ENCODE measurements at places on chromosomes 6 and 20.

DNA sequence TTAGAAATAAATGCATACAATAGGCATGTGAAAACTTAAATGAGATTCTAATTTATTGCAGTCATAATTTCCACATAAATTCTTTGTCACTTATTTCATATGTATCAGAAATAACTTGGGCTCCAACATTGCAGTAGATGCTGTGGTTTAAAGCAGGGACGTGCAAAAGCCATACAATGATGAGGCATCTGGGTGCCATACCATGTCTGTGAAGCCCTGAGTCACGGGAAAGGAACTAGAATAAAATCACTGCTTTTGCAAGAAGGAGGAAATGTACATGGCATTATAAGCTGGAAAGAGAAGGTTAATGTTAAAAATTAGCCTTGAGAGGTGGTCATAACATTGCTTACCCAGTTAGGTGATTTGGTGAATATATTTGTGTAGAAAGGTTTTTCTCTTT lies 180.4 kb downstream of the SASH1 start:
- no peak for DNase-seq

DNA sequence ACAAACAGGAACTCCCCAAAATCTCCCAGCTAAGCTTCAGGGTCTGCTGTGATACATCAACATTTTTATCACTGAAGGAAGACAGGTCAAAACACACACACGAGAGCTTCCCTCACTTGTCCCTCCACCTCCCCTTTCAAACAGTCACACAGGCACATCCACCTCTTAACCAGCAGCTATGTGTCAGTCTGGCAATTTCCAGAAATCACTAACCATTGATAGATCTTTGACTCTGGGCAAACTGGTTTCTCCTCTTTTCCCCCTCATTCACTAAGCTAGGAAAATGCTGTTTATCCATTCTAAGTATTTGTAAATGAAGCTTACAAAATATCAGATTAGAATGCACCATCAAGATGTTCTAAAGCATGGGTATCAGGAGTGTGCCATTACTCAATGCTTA lies 87.8 kb downstream of the DCDC2 start:
- no peak for DNase-seq

DNA sequence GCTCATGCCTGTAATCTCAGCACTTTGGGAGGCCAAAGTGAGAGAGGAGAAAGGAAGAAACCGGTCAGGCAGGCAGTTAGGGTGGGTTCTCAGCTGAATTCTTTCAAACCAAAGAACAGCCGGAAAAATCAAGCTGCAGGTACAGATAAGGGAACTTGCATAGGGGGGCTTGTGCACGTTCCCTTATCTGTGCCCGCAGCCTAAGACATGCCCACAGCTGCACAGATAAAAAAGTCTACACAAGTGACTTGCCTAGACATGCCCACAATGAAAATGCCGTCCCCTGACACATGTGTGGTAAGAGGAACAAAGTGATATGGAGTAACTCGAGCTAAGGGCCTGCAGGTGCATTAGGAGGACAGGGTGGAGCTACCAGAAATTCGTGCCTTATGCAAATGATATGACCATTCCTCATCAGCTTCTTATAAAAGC lies 175.8 kb upstream of the SALL4 start:
- DNase-seq: no peak

- no peak for DNase-seq
These were observed 61.0 kb downstream of the NUDT3 start for GRCh38 chr6:34331371-34332050.

DNA sequence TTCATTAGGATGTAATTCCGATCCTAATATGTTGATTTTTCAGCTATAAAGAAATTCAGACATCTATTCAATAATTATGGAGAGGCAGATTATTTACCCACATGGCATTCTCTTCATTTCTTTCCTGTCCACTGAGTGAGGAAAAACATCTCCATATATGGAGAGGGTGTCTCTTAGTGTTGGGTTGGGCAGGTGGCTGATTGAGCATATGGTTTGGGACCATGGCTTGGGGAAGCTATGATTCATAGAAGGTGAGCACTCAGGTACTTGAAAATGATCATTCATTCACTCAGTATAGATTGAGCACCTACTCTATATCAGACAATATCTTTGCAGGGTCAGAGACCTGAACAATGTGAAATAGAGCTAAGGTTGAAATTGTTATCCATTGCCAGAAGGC lies 41.3 kb upstream of the IL20RA start:
- DNase-seq: no peak

DNA sequence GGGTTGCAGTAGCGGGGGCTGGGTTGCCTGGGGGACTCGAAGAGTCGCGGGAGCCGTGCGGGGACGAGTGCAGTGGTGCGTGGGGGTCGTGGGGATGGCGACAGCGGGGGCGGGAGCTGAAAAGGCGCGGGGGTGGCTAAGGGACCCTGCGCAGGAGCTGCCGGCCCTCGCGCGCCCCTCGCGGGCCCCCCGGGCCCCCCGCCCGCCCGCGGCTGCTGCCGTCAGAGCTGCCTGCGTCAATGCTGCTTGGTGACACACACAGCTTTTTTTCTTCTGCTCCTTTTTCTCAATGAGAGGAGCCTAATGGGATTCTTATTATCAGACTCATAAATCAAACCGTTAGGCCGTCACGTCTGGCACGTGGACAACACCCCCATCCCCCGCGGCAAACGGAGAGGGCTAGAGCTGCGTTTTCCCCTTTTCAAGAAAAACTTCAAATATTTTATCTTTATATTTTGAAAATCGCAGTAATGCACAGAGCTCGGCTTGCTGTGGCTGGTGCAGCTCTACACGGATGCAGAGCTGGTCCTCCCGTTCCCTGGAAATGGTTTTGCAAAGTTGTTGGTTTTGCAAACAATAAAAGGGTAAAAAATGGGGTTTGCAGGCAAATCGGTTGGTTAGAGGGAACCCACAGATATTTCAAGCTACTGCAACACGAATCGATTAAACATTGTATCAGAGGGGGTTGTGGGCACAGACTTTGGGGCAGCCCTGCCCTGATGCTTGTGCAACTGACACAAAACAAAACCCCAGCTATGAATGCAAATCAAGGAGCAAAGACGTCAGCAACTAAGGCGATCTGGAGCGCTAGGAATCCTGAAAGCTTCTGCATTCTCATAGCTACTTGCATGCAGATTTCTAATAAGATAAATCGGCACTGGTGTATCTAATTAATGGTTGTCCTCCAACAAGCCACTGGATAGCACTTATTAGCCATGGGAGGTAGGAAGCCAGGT lies 161.4 kb downstream of the TBXT start:
- DNase-seq: no peak
